Peyer's patch (tissue), 4 donors: ENCODE measurements at places on chromosomes 4 and X.

- DNase-seq = peak; percentile 50
Observed at GRCh38 chrX:30653415-30654131, at the start of gene GK. Gene GK (plus strand): TSS chrX:30653423. CDS start chrX:30653538, 115 bp downstream.

GRCh38 chr4:41454423-41454822 lies 83.5 kb upstream of the LIMCH1 start:
- DNase-seq = no peak

DNA sequence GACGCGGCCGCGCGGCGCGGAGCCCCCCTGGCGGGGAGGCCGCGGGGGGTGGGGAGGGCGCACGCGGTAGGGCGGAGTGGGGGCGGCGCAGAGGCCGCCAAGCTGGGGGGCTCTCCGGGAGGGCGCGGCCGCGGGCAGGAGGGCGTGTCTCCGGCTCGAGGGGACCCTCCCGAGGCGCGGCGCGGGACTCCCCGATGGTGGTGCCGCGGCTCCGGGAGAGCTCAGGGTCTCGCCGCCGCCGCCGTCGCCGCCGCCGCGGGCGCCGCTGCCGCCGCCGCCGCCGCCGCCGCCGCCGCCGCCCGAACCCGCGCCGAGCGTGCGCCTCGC lies 165 bp upstream of the PTCHD1 start:
- no peak for DNase-seq

- DNase-seq = no peak
Observed at GRCh38 chr4:22778547-22779163, 85.9 kb downstream of the GBA3 start.

- no peak for DNase-seq
Observed at GRCh38 chr4:158535130-158535614, 13.5 kb downstream of the RXFP1 start.

- no peak for DNase-seq
Observed at GRCh38 chrX:100408713-100409609, 1.1 kb downstream of the PCDH19 start.

GRCh38 chrX:48689208-48689920 lies 5.8 kb downstream of the WAS start:
- DNase-seq = no peak
